ENCODE measurements at places on chromosomes 6 and 20. TPM values are rescaled to one million over a fixed set of nuclear protein-coding genes. Genes with fewer than 3 reads are reported as not detected.
A peak's percentile ranks its signal among the peaks of the same experiment; 100 is the strongest.

DNA sequence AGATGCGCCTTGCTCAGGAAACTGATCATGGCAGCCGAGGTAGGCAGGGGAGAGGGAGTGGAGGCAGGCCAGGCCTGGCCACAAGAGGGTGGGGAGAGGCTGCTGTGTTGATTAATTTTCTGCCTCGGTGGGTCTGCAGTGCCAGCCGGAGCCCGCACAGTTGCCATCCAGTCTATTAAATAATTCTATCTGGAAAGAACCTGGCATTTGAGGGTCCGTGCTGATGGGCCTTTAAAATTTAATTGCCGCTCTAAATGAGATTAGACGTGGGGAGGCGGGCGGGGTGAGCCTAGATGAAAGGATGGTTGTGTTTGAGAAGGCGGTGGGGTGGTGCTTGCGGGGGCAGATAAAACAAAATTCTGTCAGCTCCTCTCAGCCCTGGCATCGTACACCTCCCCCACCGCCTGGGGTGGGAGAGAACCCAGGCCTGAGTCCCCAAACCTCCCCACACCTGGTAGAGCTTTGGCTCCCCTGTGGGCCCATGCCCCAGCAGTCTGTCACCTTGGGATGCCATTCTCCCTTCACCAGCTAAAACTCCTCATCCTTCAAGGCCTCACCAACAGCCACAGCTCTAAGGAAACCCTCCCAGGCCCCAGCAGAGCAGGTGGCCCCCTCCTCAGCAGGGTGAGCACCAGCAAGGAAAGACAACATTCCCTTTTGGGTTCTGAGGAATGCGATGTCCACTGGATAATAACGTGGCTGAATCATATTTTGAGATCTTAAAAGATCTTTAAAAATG is 167.3 kb downstream of the GRM4 start:
- no peak for DNase-seq

- no peak for DNase-seq
These were observed 78.1 kb downstream of the PRSS35 start for GRCh38 chr6:83590416-83590815.

- DNase-seq = no peak
These were observed 33.5 kb downstream of the TRPC4AP start for GRCh38 chr20:35059110-35059509.

The ENPP5 gene
- 0.46 TPM for total RNA-seq

The BTN1A1 gene
- not detected for total RNA-seq

DNA sequence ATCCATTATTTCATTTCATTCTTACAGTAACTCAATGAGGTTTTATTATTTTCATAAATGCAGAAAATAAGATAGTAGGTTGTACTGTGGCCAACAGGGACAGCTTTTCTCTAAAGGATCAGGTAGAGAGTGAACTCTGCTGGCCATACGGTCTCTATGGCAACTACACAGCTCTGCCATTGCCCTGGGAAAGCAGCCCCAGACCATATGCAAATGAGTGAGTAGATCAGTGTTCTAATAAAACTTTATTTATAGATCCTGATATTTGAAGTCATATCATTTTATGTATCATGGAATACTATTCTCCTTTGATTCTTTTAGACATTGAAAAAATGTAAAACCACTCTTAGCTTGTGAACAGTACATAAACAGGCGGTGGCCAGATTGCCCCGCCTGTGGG is 192.5 kb upstream of the RREB1 start:
- DNase-seq = no peak

The GRIK2 gene
- total RNA-seq = 1.7 TPM

- no peak for DNase-seq
These were observed 380.3 kb downstream of the ARHGAP18 start for GRCh38 chr6:129329678-129330077.

The TRAPPC3L gene
- total RNA-seq = not detected

- DNase-seq = peak; percentile 96
These were observed 2.5 kb upstream of the FKBP5 start for GRCh38 chr6:35691027-35691824.

GRCh38 chr20:53711333-53712211 is 117.9 kb upstream of the ZNF217 start:
- no peak for DNase-seq

The MYB gene
- total RNA-seq = 0.58 TPM

GRCh38 chr6:156781861-156782631 is 4.9 kb downstream of the ARID1B start:
- no peak for DNase-seq

DNA sequence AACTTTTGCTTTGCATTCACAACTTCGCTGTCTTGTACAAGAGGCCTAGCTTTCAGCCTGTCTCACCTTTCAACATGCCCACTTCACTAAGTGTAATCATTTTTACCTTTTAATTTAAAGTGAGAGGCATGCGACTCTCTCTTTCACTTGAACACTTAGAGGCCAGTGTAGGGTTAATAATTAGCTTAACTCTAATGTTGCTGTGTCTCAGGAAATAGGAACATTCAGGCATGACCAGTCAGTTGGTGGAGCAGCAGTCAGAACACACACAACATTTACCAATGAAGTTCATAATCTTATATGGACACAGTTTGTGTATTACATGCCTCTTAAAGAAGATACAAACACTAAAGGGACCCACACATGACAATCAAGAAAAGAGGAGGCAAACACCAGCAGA is 47.6 kb downstream of the HTR1B start:
- no peak for DNase-seq

DNA sequence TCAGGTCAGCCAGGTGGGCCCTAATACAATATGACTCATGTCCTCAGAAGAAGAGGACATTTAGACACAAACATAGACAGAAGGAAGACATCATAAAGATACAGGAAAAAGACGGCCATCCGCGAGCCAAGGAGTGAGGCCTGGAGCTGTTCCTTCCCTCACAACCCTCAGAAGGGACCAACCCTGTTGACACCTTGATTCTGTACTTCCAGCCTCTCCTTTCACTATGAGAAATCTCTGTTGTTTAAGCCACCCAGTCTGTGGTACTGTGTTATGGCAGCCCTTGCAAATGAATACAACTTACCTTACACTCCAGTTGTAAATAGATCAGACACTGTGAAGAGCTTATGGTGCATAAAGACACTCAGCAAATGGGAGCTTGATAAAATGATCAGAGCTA is 199.7 kb downstream of the SAMD5 start:
- DNase-seq = no peak

- DNase-seq = no peak
These were observed 47.6 kb downstream of the PRPH2 start for GRCh38 chr6:42674780-42675179.

- DNase-seq = no peak
These were observed 172.4 kb downstream of the ADGB start for GRCh38 chr6:146770965-146771735.

The F13A1 gene
- total RNA-seq = 110 TPM

- no peak for DNase-seq
These were observed 54.0 kb downstream of the TRAF3IP2 start for GRCh38 chr6:111551521-111552231.

The KHDC1L gene
- 0.83 TPM for total RNA-seq

- no peak for DNase-seq
These were observed 172.1 kb upstream of the ID4 start for GRCh38 chr6:19664878-19665612.

DNA sequence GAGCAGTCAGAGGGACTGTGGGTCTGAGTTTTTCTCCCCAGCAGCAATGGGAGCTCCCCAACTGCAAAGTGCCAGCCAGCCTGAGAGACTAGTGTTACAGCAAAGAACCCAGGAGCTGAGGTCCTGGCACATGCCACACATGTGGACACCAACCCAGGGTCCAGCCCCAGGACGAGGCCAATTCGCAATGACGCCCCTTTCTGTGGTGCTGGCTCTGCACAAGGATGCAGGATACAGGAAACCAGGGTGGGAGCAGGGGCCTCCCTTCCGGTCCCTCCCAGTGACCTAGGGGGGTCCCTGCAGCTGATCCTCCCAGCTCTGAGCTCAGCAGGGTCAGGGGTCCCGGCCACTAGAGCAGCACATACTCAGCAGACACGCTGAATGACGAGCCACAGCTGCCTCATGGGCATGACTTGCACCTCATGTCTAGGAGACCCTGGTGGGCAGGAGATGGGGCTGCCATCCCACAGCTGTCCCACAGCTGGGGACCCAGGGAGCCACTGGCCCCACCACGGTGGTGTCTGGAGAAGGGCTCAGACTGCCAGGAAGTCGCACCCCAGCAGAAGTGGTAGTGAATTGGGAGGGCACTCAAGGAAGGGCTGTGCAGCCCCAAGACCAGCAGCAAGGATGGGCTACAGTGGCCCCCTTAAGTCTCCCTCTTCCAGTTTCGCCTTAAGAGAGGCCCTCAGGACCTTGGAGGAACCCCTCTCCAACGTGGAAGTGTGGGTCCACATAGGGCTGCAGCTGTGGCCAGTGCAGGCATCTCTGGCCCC is 3.6 kb downstream of the ARFRP1 start:
- no peak for DNase-seq

DNA sequence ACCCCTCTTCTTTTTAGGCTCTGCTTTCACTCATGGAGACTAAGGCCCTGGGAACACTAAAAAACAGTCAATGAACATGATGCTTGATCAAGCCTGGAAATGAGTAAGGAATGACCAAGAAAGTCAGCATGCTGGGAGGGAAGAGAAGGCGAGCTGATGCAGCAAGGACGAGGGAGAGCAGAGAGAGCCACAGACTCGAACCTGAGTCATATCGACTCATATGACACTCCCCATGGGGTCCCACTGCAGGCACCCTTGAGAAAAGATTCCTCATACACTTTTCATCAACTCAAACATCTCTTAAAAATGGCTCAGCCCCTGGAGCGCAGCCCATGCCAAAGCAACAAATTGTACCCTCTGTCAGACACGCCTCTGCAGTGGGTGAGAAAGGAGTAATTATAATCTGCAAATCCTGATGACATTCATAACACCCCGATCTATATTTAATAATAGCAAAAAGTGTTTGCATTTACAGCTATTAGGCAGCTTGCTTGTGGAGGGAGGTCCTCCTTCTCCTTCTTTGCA is 127.2 kb downstream of the F13A1 start:
- peak; percentile 60 for DNase-seq

The CST7 gene
- 13.8 TPM for total RNA-seq

- no peak for DNase-seq
These were observed 63.1 kb downstream of the GMPR start for GRCh38 chr6:16301511-16301910.

GRCh38 chr6:30450909-30451841 is 38.1 kb upstream of the HLA-E start:
- DNase-seq = no peak

The LPA gene
- not detected for total RNA-seq

The OOEP gene
- total RNA-seq = not detected

- DNase-seq = no peak
These were observed 292.9 kb downstream of the PLCB1 start for GRCh38 chr20:8425016-8425415.

The CPXM1 gene
- total RNA-seq = 0.45 TPM

DNA sequence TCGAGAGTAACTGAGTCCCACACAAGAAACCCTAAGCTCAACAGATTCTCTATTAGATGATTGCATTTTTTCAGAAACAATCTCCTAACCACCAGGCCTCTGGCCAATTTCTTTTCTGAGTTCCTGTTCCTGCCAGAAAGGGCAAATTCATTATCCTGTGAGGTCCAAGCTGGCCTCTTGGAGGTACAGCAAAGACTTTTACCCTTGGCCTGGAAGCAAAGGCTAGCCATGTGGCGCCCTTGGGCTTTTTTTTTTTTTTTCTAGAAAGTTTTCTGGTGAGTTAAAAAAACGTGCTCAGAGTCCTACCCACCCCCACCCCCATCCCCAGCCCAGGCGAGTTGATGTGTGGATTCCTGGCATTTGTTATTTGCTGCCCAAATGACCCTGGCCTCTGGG is 59.0 kb upstream of the EEF1A1 start:
- DNase-seq = no peak

The TMEM14A gene
- total RNA-seq = 23.5 TPM

DNA sequence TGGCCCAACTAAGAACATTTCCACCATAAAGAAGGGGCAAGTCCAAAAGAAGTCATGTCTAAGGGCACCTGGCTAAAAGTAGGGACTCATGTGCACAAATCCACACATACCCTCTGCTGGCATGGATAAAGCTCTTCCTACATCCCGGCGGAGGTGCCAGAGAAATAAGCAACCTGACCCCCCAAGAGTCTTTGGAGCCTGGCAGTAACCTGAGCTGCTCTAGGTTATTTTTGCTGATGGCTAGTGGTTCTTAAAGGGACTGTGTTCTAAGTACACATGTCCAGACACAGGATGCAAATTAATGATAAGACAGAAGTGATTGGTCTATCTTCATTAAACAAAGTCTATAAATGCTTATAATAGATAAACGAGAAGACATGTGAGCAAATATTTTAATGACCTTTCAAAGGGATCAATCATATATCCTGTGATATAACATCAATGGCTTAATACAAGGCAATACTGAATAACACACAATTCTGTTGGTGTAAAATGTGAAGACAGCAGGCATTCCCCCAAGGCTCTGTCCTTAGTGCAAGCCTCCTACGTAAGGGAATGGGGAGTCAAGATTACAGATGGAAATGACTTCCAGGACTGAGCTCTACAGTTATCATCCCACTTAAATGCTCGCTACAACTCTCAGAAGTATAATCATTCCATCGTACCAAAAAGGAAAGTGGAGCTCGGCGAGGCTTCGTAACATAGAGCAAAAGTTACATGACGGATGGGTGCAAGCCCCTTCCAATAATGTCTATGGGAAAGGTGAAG is 52.5 kb downstream of the HIVEP2 start:
- DNase-seq = no peak

The SPTLC3 gene
- total RNA-seq = 2.8 TPM

- DNase-seq = no peak
These were observed 367.6 kb downstream of the THBS2 start for GRCh38 chr6:168885751-168886742.

DNA sequence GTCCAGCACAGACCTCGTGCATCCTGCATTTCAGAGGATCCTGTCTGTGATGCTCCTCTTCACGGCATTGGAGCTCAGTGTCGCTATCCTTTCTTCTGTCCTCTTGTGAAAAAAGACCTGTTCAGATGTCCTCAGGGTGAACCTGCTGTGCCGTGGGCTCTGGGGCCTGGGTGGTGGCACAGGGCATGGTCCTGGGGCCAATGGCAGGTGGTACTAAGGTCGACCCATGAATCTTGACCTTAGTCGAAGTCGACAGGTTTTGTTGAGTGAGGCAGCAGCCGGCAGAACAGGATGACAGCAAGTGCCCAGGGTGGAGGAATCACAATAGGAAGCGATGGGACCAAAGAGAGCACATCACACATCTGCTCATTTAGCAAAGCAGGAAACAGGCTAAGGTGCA is 22.0 kb upstream of the MAS1L start:
- no peak for DNase-seq
